ENCODE measurements at places on chromosomes 1 and 21. TPM values are rescaled to one million over a fixed set of nuclear protein-coding genes. Genes with fewer than 3 reads are reported as not detected.

ITLN1 gene
- total RNA-seq = not detected

FAM131C gene
- 3.5 TPM for total RNA-seq

C1orf185 gene
- not detected for total RNA-seq

KCNK1 gene
- total RNA-seq = 13.4 TPM

MMP23B gene
- total RNA-seq = 0.79 TPM

RPAP2 gene
- 14.1 TPM for total RNA-seq

SPRR3 gene
- 324 TPM for total RNA-seq

PSMD4 gene
- total RNA-seq = 149 TPM

PTAFR gene
- total RNA-seq = 13.1 TPM

ERICH3 gene
- total RNA-seq = not detected

GSTM1 gene
- total RNA-seq = 10.8 TPM

MROH9 gene
- total RNA-seq = not detected

TMEM61 gene
- total RNA-seq = 0.85 TPM

TFF2 gene
- total RNA-seq = not detected

KLHDC7A gene
- 0.05 TPM for total RNA-seq

TDRD5 gene
- not detected for total RNA-seq

DTL gene
- total RNA-seq = 15.2 TPM

PDE4B gene
- total RNA-seq = 1.2 TPM

TMEM69 gene
- total RNA-seq = 55.4 TPM

RHD gene
- not detected for total RNA-seq

CFAP57 gene
- total RNA-seq = 0.14 TPM

THBS3 gene
- total RNA-seq = 4.8 TPM

TMPRSS3 gene
- not detected for total RNA-seq

CD53 gene
- total RNA-seq = not detected

NHLH1 gene
- total RNA-seq = not detected

ABCA4 gene
- 0.42 TPM for total RNA-seq

B3GALT2 gene
- not detected for total RNA-seq

INSRR gene
- not detected for total RNA-seq

RIPK4 gene
- 41.0 TPM for total RNA-seq

MORN1 gene
- 5.9 TPM for total RNA-seq

RGS18 gene
- not detected for total RNA-seq

LMO4 gene
- total RNA-seq = 30.2 TPM

GPR25 gene
- total RNA-seq = not detected

ACTL8 gene
- not detected for total RNA-seq

LCE1D gene
- total RNA-seq = not detected

CFHR1 gene
- not detected for total RNA-seq

USH2A gene
- total RNA-seq = not detected

SH2D2A gene
- 2.5 TPM for total RNA-seq

UBE2U gene
- total RNA-seq = not detected
